ENCODE measurements at places on chromosomes 2 and 18. TPM values are rescaled to one million over a fixed set of nuclear protein-coding genes. Genes with fewer than 3 reads are reported as not detected.

The HOXD10 gene
- not detected for total RNA-seq

The C2orf80 gene
- not detected for total RNA-seq

The PDK1 gene
- 16.4 TPM for total RNA-seq

The GPC1 gene
- 4.5 TPM for total RNA-seq

The RBM43 gene
- total RNA-seq, result 5.7 TPM

The CIB4 gene
- total RNA-seq, result not detected

The FAM228A gene
- not detected for total RNA-seq

The SERPINB3 gene
- total RNA-seq, result not detected

The GKN2 gene
- 0.36 TPM for total RNA-seq

The KRCC1 gene
- 18.0 TPM for total RNA-seq

The PLCD4 gene
- total RNA-seq, result 90.2 TPM

The FAM110C gene
- 0.08 TPM for total RNA-seq

The CAPG gene
- total RNA-seq, result 76.4 TPM

The BOLL gene
- total RNA-seq, result not detected

The LYPD6B gene
- total RNA-seq, result 4.8 TPM

The CDK15 gene
- not detected for total RNA-seq

The CYTIP gene
- total RNA-seq, result not detected

The GPR35 gene
- total RNA-seq, result 0.77 TPM

The PLEK gene
- not detected for total RNA-seq

The GALR1 gene
- total RNA-seq, result not detected

The AQP12A gene
- not detected for total RNA-seq

The INO80D gene
- total RNA-seq, result 21.0 TPM

The RGPD5 gene
- total RNA-seq, result 48.9 TPM

The CD8B2 gene
- 0.05 TPM for total RNA-seq

The MSTN gene
- total RNA-seq, result 0.13 TPM

The EIF4E2 gene
- 94.8 TPM for total RNA-seq

The RMC1 gene
- 11.7 TPM for total RNA-seq

The AGXT gene
- total RNA-seq, result not detected

The NABP1 gene
- 20.5 TPM for total RNA-seq

The PRKAG3 gene
- total RNA-seq, result not detected

The SRD5A2 gene
- 0.64 TPM for total RNA-seq

Data from endothelial cell (in vitro differentiated cells).